ENCODE measurements at places on chromosomes 3 and 15.
A peak's percentile ranks its signal among the peaks of the same experiment; 100 is the strongest.

GRCh38 chr3:9749645-9750555 lies at the start of gene OGG1:
Gene OGG1 (plus strand): TSS chr3:9749952. CDS start chr3:9750287, 335 bp downstream.
- peak; percentile 98 for DNase-seq

DNA sequence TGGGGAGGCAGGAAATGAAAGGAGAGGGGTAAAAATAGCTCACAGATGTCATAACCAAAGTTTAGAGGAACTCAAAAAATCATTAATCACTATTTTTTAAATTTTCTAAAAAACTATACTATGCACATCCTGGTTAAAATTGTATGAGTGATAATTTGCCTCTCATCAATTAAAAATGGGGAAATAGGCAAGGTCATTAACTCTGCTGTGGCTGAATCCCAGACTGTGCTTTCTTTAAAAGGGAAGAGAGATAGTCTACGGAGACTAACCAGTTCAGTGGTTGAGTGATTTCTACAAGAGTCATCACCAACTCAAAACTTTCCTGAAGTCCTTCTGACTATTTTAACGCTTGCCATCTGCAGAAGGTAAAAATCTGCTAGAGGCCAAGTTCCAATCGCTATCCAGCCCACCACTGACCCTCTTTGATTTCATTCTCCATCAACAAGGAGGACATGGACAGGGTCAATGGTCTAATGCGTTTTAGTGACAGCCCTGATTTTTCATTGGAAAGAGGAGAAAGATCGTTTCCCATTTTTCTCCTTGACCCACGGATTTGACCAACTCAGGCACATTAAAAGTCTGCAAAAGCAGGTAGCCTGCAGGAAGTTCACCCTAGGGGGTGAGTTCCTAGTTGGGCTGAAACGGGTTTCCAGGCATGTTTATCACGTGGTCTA lies 850 bp downstream of the SUCLG2 start:
- DNase-seq, result no peak

DNA sequence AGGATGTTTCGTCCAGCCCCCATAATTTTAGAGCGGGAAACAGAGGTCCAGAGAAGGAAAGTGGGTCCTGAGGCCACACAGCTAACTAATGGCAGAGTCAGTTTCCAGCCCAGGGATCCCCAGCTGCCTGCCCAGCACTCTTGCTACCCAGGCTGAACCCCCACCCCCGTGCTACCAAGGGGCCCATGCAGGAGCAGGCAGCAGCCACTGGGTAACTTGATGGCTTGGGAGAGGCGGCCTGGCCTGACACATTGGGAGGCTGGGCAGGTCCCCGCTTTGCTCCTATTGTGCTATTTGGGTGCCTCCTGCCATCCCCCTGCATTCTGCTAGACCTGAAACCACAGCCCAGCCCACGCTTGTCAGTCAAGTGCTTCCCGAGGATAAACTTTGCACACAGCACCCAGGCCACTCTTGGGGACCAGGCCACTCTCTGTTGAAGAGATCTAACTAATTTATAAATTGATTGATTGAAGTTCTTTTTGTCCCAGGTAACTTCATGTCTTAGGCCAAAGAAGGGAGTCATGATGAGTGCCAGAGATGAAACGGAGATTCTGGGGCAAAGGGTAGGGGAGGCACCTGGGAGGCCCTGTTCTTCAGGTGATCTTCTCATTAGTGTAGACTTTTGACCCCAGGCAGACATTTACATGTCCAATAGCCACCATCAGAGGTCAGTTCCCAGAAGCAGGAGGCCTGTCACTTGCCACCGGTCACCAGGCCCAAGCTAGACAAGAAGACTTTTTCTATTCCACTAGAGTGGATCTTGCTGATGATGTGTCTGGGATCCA lies 7.0 kb downstream of the PAK6 start:
- no peak for DNase-seq

GRCh38 chr3:165339753-165340152 lies 143.6 kb upstream of the SLITRK3 start:
- DNase-seq, result no peak

DNA sequence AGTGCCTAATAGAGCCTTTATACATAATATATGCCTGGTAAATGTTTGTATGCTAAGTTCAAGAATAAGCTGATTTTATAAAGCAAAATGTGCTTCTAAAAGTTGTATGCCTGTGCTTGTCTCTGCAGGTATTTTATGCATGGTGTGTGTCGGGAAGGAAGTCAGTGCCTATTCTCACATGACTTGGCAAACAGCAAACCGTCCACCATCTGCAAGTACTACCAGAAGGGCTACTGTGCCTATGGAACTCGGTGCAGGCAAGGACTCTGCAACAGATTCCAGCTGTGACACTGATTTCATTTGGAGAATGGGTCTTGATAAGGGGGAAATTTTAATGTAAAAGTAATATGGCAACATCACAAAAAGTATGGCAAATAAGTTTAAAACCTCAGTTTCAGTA lies 11.9 kb downstream of the MKRN2 start:
- DNase-seq, result no peak

- DNase-seq, result no peak
Measured at GRCh38 chr3:73874161-73874560, 249.4 kb upstream of the PDZRN3 start.

- no peak for DNase-seq
Measured at GRCh38 chr3:133746712-133747066, 496 bp downstream of the TF start.

- no peak for DNase-seq
Measured at GRCh38 chr3:71111784-71112440, 471.6 kb downstream of the FOXP1 start.

- DNase-seq, result no peak
Measured at GRCh38 chr3:29486096-29486495, 205.2 kb downstream of the RBMS3 start.

GRCh38 chr3:125350597-125350996 lies 24.5 kb downstream of the ZNF148 start:
- DNase-seq, result no peak

DNA sequence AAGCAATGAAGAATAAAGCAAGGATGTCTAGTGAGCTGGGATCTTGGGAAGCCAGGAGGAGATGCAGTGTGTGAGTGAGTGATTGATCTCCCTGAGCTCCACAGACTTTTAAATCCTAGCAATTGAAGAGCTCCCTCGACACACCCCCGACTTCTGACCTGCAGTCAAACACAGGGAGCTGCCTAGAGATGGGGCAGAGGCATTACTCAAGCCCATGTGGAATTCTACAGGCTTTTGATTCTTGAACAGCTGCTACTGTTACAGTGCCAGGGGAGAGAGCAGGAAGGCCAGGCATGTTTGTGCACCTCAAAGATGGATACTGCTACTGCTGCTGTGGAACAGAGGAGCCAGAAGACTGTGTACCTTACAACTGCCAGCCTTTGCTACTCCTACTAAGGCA lies 1403.1 kb upstream of the ALCAM start:
- no peak for DNase-seq

- DNase-seq, result peak; percentile 36
Measured at GRCh38 chr15:43204016-43204901, 16.6 kb downstream of the EPB42 start.

DNA sequence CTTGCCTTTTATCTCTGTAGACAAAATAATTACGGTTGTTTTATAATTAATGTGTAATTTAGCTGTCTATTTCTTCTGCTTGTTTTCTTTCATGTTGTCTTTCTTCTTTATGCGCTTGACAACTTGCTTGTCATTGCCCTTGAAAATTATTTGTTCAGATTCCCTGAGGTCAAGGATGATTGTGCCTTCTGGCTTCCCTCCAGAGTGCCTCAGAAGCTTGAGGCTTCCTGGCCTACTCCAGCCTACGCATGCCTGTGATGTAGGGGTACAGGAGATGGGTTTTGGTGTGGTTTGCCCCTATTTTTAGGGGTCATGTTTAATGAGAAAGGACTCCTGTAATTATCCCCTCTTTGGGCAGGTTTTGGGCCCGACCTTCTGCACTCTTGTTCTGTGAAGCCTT lies 231.5 kb downstream of the SV2B start:
- no peak for DNase-seq

- no peak for DNase-seq
Measured at GRCh38 chr15:52417521-52417920, 111.2 kb downstream of the MYO5A start.

DNA sequence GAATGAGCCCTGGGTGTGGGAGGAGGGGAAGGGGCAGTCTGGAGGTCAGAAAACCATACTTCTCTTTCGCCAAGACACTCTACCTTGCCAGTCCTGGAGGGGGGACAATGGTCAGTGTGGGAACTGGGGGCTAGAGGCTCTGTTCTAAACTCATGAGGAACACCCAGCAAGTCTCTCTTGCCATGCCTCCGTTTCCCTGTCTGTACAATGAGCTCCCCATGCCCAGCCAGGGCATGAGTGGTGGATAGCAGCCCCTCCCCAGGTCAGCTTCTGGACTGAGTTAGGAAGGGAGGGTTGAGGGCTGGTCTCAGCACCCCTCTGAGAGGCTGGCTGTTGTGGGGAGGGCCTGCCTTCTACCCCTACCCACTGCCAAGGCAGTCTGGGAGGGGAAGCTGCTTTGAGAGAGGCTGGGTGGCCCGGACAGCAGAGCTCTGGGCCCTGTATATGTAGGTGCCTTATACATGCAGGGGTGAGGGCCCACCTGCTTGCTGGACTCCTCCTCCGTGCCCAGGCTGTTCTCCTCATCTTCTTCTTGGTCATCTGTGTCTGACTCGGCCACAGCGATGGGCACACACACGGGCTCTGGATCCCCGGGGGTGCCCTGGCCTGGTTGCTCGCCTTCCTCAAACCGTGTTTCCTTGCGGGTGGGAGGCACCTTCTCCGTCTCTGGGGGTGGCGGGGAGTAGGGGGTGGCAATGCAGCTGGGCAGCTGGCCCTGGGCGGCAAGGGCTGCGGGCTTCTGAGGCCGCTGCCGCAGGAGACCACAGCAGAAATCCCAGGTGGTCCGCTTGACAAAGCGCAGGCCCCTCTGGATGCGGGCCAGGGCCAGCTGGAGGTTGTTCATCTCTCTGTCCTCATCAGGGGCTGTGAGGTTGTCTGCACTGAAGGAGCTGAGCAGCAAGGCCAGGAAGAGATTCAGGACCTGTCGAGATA lies 68.8 kb downstream of the SCN5A start:
- peak; percentile 49 for DNase-seq

DNA sequence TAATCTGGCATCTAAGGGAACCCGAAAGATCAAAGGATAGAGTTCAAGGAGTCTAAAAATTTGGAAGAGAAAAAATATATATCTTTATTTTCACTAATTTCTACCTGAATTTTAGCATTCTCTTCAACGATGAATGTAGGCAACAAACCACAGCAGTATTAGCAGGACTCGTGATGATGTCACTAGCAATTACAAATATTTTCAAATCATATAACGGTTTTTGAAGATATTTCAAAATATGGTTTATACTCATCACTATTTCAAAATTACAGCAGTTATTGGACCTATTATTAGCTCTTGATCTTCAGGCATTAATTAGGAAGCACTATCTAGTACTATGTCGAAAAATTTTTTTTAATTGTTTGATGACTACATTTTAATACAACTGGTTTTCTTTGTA lies 27.0 kb upstream of the ANKDD1A start:
- DNase-seq, result no peak

DNA sequence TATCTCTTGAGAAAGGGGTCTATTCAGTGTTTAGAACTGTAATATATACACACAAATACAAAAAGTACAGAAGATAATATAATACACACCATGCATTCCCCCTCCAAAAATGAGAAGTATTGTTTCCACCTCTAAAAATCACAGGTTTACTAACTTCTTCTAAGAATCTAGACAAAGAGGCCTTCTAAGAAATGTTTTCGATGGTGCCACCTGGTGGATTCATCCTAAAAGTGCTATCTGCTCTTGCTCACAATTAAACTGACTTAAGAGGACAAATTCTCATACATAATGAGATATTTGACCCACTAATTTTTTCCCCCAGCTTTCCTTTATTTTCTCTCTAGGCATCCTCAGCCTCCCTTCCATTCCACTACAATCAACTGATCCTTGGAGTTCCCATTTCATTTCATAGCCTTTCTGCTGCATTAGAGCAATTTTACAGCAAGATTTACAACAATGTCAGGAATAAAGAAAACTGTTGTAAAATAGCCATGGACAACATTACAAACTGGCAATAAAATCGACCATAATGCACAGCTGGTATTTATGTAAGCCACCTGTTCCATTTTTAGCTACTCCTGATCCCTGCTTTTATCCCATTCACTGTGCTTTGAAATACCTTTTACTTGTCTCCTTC lies 124.6 kb downstream of the ARRDC4 start:
- no peak for DNase-seq

DNA sequence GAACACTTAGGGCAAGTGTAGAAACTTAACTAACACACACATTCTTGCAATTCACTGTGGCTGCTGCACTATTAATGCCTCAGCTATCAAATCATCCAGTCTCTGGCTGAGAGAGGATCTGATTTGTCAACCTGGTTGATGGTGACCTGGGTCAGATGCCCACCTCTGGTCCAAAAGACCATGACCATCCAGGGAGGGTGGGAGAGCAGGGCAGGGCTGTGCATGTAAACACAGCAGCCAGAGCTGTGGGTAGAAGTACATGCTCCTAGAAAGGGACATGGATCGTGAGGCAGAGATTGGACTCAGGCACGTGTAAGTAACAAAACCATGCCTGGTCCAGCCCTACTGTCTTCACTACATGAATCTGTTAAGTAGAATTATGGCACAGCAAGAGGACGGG lies 17.3 kb downstream of the MESD start:
- DNase-seq, result no peak

GRCh38 chr3:186826410-186826975 lies 16.0 kb upstream of the ADIPOQ start:
- DNase-seq, result no peak

DNA sequence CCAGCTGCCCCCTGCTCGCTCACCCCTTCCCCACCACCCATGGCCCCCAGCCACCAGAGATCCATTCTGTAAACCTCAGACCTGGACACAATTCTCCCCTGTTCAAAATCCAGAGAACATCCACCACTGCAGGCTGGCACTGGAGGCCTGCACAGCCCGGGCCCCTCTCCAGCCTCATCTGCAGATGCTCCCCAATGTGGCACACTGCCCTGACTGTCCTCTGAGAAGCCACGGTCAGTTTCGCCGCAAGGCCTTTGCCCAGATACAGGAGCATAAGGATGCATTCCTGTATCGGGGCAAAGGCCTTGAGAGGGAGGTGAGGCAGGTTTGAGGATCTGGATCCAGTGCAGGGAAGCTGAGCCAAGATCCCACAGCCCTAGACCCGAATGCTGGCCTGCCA lies 175.4 kb upstream of the LINGO1 start:
- DNase-seq, result no peak

DNA sequence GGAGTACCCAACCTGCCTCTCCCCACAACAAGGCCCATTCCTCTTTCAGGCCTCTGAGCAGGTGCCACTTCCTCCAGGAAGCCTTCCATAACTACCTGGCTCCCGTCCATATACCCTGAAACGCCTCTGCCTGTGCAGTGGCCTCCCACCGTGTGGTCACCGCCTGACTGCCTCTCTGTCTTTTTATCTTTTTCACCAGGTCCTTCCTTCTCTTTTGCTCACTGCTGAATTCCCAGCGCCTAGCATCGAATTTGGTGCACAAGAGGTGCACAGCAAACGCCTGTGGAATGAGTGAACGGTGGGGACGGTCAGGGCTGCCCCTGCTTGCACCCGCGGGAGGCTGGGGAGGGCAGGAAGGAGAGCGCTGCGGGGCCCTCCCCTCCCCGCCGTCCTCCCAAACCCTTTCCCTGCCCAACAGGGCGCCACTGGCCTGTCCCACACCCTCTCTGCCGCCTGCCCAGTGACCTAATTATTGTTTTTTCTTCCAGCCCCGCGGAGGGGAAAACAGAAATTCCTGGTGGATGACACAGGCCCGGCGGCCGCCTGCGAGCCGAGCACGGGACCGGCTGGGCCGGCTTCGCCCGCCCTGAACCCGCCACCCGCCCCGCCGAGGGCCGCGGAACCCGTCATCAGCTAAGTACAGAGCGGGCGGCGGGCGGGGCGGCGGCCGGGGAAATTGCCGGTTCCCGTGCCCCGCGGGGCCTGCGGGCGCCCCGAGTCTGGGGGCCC lies 140.1 kb downstream of the SMAD6 start:
- peak; percentile 86 for DNase-seq
